Right atrium auricular region (tissue), 2 donors: ENCODE measurements at places on chromosomes 4 and X.

DNA sequence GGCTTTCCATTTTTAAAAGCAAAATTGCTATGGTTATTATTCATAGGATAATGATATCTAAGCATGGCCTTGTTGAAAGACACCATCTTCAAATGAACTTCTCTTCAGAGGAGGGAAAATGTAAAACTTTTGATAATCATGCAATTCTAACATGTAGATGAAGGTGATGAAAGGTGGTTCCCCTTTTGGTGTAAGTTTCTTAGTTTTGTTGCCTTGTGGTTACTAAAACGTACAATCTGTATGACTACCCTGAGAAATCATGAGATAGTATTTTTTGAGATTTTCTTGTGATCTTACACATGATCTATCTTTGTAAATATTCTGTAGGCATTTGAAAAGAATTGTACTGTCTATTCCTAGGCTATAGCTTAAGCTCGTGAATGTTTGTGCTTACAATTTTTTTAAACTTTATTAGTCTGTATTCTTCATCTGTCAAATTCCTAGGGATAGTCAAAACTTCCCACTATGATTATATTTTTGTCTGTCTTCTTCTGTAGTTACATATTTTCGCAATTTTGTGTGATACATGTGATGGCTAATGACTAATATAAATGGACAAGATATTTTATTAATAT is 47.5 kb downstream of the PTPN13 start:
- no peak for DNase-seq
- H3K27me3 ChIP-seq, result no peaks in the 10 kb centered on the region
- H3K27ac ChIP-seq, result no peak overlapping the region

DNA sequence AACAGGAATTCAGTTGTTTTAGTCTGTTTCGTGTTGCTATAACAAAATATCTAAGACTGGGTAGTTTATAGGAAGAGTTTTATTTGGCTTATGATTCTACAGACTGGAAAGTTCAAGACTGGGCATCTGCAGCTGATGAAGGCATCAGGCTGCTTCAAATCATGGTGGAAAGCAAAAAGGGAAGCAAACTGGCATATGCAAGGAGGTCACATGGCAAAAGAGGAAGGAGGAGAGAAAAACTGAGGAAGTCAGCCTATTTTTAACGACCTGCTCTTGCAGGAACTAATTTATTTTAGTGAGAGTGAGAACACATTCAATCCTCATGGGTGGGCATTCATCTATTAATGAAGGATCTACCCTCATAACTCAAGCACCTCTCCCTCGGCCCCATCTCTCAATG is 363.1 kb upstream of the HS3ST1 start:
- no peaks in the 10 kb centered on the region for H3K4me1 ChIP-seq
- no peak for DNase-seq
- H3K27ac ChIP-seq, result no peak overlapping the region
- H3K4me3 ChIP-seq, result no peak overlapping the region

DNA sequence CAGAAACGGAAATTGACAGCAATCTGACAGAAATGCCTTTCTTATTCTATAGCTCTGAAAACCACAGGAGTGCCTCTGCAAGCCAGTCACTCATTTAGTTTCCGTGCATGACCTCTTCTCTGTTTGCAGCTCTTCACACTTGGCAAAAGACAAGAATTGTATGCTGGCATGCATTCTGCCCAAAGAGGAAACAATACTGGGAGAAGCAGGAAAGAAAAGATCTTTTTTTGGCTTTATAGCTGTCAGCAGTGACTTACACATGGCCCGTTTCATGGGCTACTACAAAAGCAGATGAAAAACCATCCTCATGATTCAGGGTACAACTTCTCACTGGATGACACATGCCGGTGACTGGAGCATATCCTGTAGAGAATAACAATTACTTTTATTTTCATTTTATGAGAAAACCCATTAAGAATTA is 249.4 kb downstream of the ADAMTS3 start:
- H3K4me3 ChIP-seq, result no peak overlapping the region
- no peak overlapping the region for H3K27ac ChIP-seq
- no peaks in the 10 kb centered on the region for H3K27me3 ChIP-seq
- H3K4me1 ChIP-seq, result peaks cover 7% of the 10 kb centered on the region
- no peaks in the 10 kb centered on the region for H3K36me3 ChIP-seq

- H3K36me3 ChIP-seq, result no peaks in the 10 kb centered on the region
- H3K4me1 ChIP-seq, result no peaks in the 10 kb centered on the region
- no peak overlapping the region for H3K27ac ChIP-seq
- DNase-seq, result no peak
- H3K4me3 ChIP-seq, result no peak overlapping the region
Observed at GRCh38 chr4:45102716-45103115, 376.4 kb upstream of the GNPDA2 start.

DNA sequence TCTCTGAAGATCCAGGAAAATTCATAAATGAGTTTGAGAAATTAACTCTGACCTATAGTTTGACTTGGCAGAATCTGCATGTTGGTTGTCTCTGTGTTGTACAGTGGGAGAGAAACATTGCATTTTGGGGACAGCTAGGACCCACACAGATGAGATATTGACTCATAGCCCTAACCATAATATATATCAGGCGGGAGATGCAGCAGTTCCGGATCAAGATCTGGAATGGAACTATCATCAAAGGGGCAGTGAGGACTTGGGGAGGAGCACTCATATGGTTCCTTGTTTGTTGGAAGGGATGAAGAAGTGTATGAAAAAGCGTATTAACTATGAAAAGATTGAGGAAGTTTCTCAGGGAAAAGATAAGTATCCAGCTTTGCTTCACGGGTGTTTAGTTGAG is 14.0 kb downstream of the CXCL2 start:
- H3K4me3 ChIP-seq, result no peak overlapping the region
- H3K4me1 ChIP-seq, result no peaks in the 10 kb centered on the region
- DNase-seq, result no peak
- H3K27me3 ChIP-seq, result no peaks in the 10 kb centered on the region
- no peaks in the 10 kb centered on the region for H3K36me3 ChIP-seq

GRCh38 chr4:172517391-172517790 is 651.2 kb upstream of the GALNT7 start:
- no peak overlapping the region for H3K4me3 ChIP-seq
- no peaks in the 10 kb centered on the region for H3K4me1 ChIP-seq
- no peak for DNase-seq
- no peaks in the 10 kb centered on the region for H3K27me3 ChIP-seq
- H3K27ac ChIP-seq, result no peak overlapping the region

- no peak for DNase-seq
- no peak overlapping the region for H3K4me3 ChIP-seq
- H3K27me3 ChIP-seq, result no peaks in the 10 kb centered on the region
- no peak overlapping the region for H3K27ac ChIP-seq
- no peaks in the 10 kb centered on the region for H3K36me3 ChIP-seq
Observed at GRCh38 chrX:114162068-114162735, 421.7 kb upstream of the HTR2C start.
